ENCODE measurements at places on chromosomes 3 and 15. TPM values are rescaled to one million over a fixed set of nuclear protein-coding genes. Genes with fewer than 3 reads are reported as not detected.
A peak's percentile ranks its signal among the peaks of the same experiment; 100 is the strongest.

DNA sequence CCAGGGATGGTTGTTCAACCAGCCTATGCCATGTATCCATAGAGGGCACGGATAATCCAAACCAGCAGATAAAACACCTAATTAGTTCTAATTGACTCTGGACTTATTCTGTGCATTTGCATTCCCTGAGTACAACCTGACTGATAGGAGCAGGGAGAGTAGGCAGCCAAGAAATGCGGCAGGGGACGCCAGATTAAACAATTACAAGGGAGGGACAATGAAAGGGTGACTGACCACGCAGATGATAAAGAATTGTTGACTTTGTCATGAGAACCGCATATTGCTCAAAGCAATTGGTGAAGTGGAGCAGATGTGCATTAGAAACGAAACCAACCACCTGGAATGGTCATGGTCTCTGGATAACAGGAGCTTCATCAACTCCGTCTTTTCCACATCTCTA lies 369.1 kb upstream of the FRG2C start:
- no peaks in the 10 kb centered on the region for H3K4me1 ChIP-seq
- H3K4me3 ChIP-seq = no peak overlapping the region
- no peak overlapping the region for H3K27ac ChIP-seq
- peaks cover 34% of the 10 kb centered on the region for H3K27me3 ChIP-seq
- no peak for DNase-seq
- no peaks in the 10 kb centered on the region for H3K36me3 ChIP-seq

DNA sequence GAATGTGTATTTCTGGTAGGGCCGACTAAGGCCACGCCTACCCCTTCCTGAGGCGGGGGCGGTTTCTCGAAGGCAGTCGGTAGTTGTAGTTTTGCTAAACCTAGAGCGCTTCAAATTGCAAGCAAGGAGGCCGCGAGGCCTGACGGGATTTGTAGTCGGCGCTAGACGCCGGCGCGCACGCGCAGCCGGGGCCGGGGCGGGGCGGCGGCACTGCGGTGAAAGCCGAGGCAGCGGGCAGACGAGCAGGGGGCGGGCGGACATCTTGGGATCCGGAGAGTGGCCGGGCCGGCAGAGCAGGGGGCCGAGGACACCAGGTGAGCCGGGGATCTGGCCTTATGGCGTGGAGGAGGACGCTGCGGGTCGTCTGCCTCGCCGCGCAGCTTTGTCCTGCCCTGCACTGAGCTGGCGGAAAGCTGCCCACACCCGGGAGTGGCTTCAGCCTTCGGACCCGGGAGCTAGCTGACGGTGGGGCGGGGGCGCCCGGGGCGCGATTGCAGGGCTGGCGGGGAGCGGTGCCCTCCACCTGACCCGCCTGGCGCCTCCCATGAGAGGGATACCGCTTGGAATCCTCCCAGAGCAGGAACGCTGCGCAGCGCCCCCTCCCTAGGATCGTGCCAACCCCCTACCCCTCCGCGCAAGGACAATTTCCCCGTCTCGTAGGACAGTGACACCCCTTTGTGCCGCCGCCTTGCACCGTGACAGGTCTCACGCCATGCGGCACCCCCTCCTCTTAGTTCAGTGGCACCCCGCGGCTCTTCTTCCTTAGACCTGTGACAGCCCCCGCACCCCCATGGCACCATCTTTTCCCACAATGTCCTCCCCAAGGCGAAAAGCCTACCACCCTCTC lies at the start of gene AP2M1:
Gene AP2M1 (plus strand): TSS at position 210 of the 847 bp plus-strand sequence. CDS start 2,139 bp downstream, outside the sequence.
- H3K4me3 ChIP-seq = peak within 1 kb of the TSS; percentile 92
- peak within 1 kb of the TSS; percentile 95 for H3K27ac ChIP-seq
- DNase-seq = peak; percentile 98
- peaks cover 59% of the 10 kb centered on the region for H3K36me3 ChIP-seq

DNA sequence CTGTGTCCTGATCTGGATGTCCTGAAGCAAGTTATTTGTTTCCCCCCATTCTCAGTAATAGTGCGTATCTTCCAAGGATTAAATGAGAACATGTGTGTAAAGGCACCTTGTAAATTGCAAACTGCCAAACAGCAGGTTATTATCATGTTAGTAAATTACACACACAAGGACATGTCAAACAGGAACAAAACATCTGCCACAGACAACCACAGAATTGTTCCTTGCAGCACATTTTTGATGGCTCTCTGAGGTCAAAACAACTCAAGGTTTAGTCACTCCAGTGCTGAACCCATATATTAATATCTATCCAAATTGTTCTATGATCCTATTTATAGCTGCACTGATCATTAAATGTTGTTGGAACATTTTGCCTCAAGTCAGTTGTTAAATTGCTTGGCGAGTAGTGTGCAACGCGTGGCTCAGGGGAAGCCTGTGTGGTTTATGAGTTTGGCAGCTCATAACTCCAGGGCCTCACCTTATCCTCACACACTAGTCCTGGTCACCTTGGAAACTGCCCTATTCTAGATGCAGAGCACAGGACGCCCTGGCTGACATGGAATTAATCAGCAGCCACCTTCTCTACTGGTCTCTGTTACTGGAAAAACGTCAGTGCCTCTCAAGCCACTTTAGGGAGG lies 46.3 kb upstream of the CDV3 start:
- H3K36me3 ChIP-seq = no peaks in the 10 kb centered on the region
- H3K4me3 ChIP-seq = no peak overlapping the region
- H3K4me1 ChIP-seq = no peaks in the 10 kb centered on the region
- no peak overlapping the region for H3K27ac ChIP-seq

GRCh38 chr3:38542401-38543298 lies 46.5 kb downstream of the EXOG start:
- H3K27me3 ChIP-seq = no peaks in the 10 kb centered on the region
- H3K36me3 ChIP-seq = no peaks in the 10 kb centered on the region
- peaks cover 90% of the 10 kb centered on the region for H3K4me1 ChIP-seq
- H3K27ac ChIP-seq = peak overlapping the region; percentile 90

DNA sequence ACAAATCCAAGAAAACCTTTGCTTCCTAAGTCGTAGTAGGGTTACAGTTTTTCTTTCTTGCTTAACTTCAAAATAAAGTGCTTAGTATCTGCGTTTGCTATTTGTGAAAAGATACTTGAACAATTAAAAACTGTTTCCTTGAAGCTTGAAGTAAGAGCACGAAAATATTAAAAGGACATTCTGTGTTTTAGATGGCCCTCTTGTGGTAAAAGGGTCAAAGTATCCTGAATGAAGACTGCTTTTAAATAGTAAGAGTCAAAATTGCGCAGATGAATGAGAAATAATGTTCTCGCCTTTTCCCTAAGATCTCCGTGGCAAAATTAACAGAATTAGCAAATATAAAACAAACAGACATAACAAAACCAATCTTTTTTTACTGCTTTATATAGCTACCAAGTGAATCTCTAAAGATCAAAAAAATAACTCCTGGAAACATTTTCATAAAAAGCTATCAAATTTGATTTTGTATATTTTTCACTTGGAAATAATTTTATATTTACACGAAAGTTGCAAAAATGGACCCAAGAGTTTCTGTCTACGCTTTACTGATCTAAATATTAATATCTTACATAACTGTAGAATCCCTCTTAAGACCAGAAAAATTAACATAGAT lies 175.4 kb downstream of the MBNL1 start:
- DNase-seq = no peak
- H3K36me3 ChIP-seq = peaks cover 28% of the 10 kb centered on the region
- H3K4me1 ChIP-seq = peaks cover 82% of the 10 kb centered on the region

DNA sequence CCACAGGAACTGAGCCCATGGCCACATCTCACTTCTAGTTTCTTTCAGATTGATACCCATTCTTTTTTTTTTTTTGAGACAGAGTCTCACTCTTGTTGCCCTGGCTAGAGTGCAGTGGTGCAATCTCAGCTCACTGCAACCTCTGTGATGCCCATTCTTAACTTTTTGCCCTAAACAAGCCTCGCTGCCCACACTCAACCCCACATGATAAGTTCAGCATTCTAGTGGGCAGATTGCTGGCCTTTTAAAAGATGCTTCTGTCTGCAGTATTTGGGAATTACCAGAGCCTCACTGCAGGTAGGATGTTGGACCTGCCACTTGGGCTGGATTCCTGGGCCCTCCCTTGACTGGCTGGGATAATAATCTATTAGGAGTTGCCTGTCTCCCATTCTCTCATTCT lies 51.0 kb downstream of the TRANK1 start:
- no peaks in the 10 kb centered on the region for H3K27me3 ChIP-seq
- peaks cover 30% of the 10 kb centered on the region for H3K4me1 ChIP-seq
- H3K4me3 ChIP-seq = no peak overlapping the region
- peak overlapping the region; percentile 66 for H3K27ac ChIP-seq
- DNase-seq = no peak
- peaks cover 45% of the 10 kb centered on the region for H3K36me3 ChIP-seq

- H3K27me3 ChIP-seq = no peaks in the 10 kb centered on the region
- no peak overlapping the region for H3K4me3 ChIP-seq
- no peak overlapping the region for H3K27ac ChIP-seq
Observed at GRCh38 chr3:162353414-162353813, 856.8 kb downstream of the OTOL1 start.

DNA sequence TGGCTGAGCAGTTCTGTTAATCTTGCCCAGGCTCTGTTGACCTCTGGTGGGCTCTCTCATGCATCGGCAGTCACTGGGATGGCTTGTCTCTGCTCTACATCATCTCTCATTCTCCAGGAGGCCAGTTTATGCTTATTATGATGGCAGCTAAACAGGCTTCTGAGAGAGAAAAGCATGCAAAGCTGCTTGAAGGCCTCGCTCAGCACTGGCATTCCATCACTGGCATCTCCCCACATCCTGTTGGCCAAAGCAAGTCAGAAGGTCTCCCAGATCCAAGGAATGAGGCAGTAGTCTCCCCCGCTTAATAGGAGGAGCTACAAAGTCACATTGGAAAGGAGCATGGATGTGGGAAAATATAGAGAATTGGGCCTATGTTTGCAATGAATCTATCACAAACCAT lies 212.6 kb downstream of the ZNF621 start:
- no peak for DNase-seq
- no peaks in the 10 kb centered on the region for H3K27me3 ChIP-seq
- peaks cover 7% of the 10 kb centered on the region for H3K4me1 ChIP-seq
- H3K4me3 ChIP-seq = no peak overlapping the region

GRCh38 chr3:37338500-37338899 lies 164.1 kb upstream of the LRRFIP2 start:
- H3K36me3 ChIP-seq = peaks cover 99% of the 10 kb centered on the region
- H3K4me3 ChIP-seq = no peak overlapping the region
- H3K4me1 ChIP-seq = no peaks in the 10 kb centered on the region
- no peaks in the 10 kb centered on the region for H3K27me3 ChIP-seq
- no peak for DNase-seq

GRCh38 chr3:121730940-121731687 lies 18.4 kb downstream of the GOLGB1 start:
- H3K36me3 ChIP-seq = peaks cover 35% of the 10 kb centered on the region
- peak overlapping the region; percentile 24 for H3K4me3 ChIP-seq
- H3K27me3 ChIP-seq = no peaks in the 10 kb centered on the region

- no peak overlapping the region for H3K4me3 ChIP-seq
- no peak for DNase-seq
Observed at GRCh38 chr3:134049676-134050075, 20.0 kb upstream of the SLCO2A1 start.

DNA sequence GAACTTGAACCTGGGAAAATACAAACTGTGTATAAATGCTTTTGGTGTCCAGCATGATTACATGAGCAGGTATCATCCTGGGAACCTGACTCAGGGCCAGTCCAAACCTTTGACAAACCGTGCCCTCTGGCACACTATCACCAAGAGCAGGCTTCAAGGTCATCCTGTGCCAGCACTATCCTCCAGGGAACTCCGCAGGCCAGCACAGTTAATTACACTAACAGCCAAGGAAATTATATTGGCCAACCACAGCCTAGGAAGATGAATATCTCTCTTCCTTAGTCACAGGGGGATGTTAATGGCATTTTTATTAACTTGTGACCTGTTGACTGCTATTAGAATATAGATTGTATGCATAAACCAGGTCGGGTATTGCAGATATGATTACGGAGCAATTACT lies 262.0 kb downstream of the TUSC7 start:
- no peaks in the 10 kb centered on the region for H3K27me3 ChIP-seq
- H3K4me3 ChIP-seq = no peak overlapping the region
- H3K36me3 ChIP-seq = no peaks in the 10 kb centered on the region
- no peak overlapping the region for H3K27ac ChIP-seq

DNA sequence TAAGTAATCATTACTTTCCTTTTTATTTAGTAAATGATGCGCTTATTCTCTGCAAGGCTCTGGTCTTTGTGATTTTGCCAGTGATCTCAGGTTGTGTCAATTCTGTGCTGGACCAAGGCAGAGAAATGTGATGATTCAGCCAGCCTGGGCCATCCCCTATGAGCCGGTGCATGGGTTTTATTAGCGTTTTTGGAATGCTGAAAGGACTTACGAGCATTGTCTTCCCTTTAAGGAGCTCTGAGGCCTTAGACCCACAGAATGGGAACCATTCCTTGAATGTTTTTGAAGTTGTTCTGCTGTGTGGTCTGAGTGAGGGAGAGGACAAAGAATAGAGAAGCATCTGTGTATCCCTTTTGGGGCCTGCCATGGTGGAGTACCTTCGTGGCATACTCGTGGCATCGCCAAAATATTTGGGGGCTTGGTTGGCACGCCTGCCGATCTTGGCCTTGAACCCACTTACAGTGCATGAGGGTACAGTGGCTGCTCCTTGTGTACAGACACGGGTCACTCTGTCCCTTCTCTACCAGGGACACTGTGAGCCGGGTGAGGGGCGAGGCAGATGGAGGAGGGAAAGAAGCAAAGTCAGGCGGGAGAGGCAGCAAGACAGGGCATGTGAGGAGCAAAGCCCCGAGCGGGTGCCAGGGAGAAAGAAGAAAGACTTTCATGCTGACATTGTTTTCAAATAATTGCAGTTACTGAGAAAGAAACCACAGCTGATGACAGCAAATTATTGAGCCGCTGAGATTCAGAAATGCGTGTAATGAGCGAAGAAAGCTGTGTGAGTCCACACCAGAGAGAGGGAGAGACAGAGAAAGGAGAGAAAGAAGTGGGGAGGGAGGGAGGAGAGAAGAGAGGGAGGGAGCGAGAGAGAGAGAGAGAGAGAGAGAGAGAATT lies 269.4 kb upstream of the RGMA start:
- DNase-seq = no peak
- H3K36me3 ChIP-seq = no peaks in the 10 kb centered on the region
- H3K27me3 ChIP-seq = peaks cover 20% of the 10 kb centered on the region

DNA sequence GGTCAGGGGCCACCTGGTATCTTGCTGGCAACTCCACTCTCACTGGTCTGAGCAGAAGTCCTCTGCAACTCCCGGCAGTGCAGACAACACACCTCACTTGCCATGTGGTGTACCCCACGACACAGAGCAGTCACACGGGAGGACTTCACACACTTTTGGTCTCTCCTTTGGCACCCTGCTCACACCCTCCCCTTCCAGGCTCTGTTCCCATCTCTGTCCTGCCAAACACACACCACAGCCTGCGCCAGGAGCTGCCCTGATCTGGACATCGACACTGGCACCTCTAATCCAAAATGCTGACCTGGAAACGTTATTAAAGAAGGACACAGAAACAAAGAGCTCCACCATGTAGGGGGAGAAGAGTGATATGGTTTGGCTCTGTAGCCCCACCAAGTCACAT lies 57.2 kb downstream of the SLC41A3 start:
- H3K36me3 ChIP-seq = peaks cover 58% of the 10 kb centered on the region
- no peaks in the 10 kb centered on the region for H3K27me3 ChIP-seq
- DNase-seq = no peak
- no peaks in the 10 kb centered on the region for H3K4me1 ChIP-seq
- H3K27ac ChIP-seq = no peak overlapping the region

Gene GREM1
- total RNA-seq = 0.49 TPM

Gene GOLGA8G
- not detected for total RNA-seq

Gene LTK
- total RNA-seq = 1.2 TPM

Gene ALDH1A2
- 14.0 TPM for total RNA-seq

Gene PP2D1
- total RNA-seq = not detected

Gene IGF2BP2
- 17.9 TPM for total RNA-seq

Gene NR1I2
- total RNA-seq = not detected

Gene SPTBN5
- total RNA-seq = 2.7 TPM

Gene SERINC4
- total RNA-seq = 0.44 TPM

Gene MASP1
- 214 TPM for total RNA-seq

Gene MME
- total RNA-seq = 2.8 TPM

Gene CHL1
- total RNA-seq = 8.8 TPM
